Cardiac fibroblast (primary cell): ENCODE measurements at places on chromosomes 2 and 18.
A peak's percentile ranks its signal among the peaks of the same experiment; 100 is the strongest.

DNA sequence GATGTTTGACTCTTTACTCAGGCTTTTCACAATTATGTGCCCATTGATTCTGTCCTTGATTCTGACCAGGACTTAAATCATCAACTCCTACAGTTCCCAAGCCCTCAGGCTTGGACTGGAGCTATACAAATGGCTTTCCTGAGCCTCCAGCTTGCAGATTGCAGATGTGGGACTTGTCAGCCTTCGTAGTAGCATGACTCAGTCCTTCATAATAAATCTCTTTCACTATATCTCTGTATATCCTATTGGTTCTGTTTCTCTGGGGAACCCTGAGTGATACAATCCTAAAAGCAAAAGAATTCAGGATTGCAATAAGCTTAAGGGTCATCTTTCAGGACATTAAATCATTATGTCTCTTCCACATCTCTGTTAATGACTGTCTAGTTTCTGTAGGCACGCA is 356.6 kb downstream of the RIT2 start:
- peak; percentile 2 for DNase-seq

DNA sequence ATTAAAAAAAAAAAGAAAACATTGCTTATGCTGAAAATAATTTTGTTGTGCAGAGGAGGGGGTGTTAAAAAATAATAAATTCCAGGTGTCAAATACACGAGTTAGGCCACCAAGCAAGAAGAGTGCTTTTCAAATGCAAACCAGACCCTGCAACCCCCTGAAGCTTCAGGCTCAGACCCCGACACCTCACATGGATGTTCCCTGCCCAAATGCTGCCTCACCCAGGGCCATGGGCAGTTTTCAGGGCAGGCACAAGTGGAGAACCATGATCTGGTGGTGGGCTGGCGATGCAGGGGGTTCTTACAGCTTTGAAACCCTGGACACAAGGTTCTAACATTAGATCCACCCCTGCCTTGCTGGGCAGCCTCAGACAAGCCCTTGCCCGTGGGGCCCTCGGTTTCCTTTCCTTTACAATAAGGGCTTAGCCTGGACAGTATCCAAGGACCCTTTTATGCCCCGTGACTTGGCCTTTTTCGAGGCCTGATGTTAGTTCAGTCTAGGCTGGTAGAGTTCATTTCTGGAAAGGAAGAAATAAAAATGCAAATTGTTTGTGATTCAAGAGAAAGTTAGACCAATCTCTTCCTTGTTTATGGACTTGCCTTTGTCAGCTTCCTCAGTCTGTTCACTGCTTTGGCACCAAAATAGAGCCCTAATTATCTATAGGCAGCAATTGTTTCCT is 168.7 kb downstream of the DDX1 start:
- DNase-seq = no peak

- DNase-seq = peak; percentile 14
Measured at GRCh38 chr2:204539019-204539385, 6.3 kb upstream of the PARD3B start.

GRCh38 chr18:79404567-79404910 is 8.8 kb downstream of the NFATC1 start:
- DNase-seq = no peak

DNA sequence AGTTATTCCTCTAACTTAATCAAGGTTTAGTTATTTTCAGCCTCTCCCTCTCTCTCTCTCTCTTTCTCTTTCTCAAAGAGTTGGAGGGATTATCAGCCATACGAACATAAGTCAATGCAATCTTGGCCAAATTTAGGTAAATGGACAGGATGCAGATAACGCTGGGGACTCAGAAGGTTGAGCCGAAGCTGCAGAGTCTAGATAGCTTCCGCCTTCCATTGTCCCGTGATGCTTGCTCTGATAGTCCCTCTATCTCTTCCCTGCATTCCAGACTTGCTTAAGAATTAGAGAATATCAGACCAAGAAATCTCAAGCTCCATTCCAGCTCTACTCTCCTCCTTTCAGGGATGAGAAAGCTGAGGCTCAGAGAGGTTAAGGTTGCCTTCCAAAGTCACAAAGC is 502.8 kb upstream of the TNP1 start:
- DNase-seq = no peak

GRCh38 chr18:48059455-48060010 is 129.1 kb upstream of the SMAD2 start:
- no peak for DNase-seq

DNA sequence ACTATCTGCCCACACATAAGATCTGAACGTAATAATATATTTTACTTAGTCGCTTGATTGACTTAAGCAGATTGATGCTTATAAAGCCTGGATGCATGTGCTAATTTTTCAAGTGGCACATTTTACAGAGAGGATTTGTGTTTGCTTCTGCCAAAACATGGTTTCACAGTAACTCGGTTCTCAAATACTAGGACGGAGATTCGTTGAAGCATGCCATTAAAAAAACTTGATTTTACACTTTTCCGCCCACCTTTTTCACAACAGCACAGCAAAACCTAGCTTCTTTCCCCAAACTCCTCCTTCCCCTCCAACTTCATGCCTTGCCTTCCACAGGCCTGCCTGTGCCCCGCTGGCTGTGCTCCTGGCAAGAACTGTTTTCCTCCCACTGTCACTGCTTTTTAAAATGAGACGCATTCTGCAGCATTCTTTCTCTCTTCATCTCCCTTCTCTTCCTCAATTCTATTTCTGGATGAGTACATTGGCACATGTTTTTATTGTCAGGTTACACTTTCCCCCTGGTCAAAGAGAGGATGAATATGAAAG is 55.1 kb upstream of the LMAN1 start:
- DNase-seq = no peak

DNA sequence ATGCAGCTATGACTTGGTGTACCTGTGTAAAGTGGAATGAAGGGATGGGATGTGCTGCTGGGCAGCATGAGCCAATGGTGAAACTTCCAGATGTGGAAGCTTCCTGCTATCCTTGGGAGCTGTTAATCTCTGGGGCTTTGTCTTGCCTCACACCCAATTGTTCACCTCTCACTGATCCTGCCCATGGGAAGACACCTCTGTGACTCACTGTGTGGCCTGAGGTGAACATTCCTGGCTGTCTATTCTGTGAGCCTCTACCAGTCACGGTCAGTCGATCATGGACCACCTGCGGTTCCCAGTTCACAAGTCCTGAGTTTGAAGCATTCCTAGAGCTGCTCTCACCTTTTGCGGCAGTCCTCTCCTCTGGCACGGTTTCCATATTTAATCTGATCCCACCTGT is 12.1 kb downstream of the NEURL3 start:
- DNase-seq = no peak

GRCh38 chr2:60453301-60453700 is 100.2 kb downstream of the BCL11A start:
- no peak for DNase-seq

DNA sequence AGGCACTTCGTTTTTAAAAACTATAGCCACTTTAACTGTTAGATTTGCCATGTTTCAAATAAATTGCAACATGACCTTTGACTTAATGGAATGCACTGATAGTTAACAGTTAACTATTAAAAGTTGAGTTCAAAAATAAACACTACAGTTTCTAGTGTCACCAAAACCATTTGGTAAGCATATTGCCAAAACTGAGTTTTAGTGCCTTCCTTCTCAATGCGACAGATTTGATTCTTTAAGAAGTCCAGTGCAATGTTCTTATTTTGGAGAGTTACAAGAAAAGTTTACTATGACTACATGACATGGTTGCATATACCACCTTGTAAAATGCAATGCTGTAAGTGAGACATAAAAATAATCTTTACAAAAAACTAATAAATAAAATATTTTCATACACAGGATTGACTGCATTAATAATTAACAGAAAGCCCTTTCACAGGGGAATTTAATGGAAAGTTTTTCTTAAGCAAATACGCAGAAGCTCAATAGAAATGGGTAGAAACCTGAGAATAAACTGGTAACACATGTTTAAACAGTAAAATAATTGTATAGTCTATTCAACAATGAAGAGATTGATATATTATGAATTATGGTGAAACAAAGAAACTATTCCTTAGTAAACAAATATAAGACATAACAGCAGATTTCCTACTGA is 53.8 kb downstream of the GRB14 start:
- DNase-seq = no peak

DNA sequence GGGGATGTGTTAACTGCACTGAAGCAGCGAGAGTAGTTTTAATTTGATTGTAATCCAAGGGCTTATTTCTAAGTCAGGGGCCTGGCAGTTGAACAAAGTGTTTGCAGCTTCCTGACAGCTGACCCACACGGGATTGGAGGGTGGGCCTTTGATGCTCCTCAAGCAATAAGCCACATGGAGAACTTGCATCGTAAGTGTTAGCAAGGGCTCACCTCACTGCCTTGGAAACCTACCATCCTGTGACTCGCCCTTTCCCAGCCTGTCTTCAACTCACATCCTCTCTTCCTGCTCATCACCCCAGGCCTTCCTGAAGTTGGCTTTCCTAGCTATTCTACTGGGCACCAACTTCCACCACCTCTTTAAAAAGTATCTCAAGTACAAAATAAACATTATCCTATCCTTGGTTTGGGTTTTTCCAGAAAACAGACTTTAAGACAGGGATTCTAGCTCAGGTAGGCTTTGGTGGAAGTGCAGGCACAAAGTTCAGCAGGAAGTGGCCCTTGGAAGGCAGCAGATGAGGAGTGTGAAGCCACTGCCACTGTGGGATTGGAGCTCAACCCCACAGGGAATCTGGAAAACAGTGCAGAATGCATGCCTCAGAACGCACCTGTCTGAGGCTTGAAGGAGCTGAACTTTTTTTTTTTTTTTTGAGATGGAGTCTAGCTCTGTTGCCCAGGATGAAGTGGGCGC is 31.6 kb downstream of the B3GNT2 start:
- DNase-seq = no peak

DNA sequence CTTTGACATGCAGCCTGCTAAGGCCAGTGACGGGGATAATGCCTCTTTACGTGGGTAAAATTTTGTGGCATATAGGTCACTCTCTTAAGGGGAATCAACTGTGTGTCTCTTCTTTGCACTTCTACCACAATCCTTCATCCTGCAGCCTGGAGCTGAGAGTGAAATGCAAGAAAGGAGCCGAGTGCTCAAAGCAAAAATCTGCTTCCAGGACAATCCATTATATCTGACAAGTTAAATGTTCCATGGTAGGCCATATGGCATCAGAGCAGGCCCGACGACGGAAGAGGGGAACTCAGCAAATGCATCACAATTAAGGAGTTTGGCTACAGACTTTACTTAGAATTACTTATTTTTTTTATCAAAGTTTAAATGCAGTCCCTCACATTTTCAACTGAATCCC is 171.2 kb downstream of the TCF4 start:
- DNase-seq = no peak

- DNase-seq = peak; percentile 11
Measured at GRCh38 chr18:74930616-74931015, 278.3 kb downstream of the PTGR3 start.

DNA sequence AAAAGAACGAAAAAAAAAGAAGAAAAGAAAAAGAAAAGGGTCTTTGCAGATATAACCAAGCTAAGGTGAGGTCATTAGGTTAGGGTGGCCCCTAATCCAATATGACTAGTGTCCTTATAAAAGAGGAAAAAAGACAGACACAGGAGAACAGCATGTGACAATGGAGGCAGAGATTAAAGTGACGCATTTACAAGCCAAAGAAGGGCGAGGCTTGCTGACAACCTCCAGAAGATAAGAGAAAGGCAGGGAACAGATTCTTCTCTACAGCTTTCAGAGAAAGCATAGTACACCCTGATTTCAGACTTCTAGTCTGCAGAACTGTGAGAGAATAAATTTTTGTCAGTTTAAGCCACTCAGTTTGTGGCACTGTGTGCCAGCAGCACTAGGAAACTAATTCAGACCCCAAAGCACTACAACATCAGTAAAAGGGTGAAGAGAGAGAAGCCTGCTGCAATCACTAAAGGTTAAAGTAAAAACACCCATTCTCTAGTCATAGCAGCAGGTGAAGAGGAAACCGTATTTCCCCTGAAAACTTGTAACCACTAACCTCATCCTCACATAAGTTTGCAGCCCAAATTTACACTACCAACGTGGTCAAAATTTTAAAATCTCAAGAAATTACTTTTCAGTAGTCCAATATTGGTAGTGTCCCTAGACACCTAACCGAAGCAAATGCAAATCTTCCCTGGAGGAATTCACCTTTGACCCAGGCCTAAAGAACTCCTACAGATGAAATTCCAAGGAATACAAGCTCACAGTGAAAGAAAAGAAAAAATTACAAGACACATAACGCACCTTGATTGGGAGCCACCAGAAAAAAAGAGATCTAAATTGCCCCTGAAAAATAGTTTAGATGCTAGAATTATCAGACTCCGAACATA is 17.5 kb downstream of the REEP1 start:
- no peak for DNase-seq

- peak; percentile 77 for DNase-seq
Measured at GRCh38 chr2:217071416-217071815, 211.6 kb upstream of the TNP1 start.

- peak; percentile 78 for DNase-seq
Measured at GRCh38 chr2:120825370-120826259, 89.9 kb downstream of the GLI2 start.

DNA sequence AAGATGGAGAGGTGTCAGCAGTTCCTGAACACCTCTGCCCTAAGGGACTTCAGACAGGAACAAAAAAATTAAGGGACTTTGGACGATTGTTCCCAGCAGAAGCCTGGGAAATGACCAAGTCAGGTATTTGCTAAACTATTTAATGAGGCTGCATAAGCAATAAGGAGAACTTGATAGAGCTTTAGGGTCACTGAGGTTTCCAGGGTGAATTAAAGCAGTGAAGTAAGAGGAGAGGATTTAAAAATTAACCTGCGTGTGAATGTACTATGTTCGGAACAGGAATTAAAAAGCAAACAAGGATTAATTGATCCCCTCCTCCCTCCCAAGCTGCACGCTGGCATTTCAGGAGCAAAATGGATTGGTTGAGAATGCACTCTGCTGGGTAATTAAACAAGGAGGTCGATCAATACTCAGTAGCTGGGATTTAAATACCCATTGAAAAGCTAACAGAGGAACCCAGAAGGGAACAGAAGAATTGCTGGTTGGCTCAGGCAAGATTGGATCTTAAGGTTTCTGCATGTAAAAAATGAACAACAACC is 157.2 kb downstream of the RNF152 start:
- no peak for DNase-seq

GRCh38 chr18:9437021-9437437 is 38.3 kb upstream of the RALBP1 start:
- peak; percentile 63 for DNase-seq

GRCh38 chr2:133138693-133139092 is 429.6 kb downstream of the NCKAP5 start:
- no peak for DNase-seq

- DNase-seq = peak; percentile 67
Measured at GRCh38 chr2:47344890-47345589, 57.9 kb upstream of the MSH2 start.
